Activated naive CD8-positive, alpha-beta T cell treated with anti-CD3 and anti-CD28 coated beads, Interleukin-2, amount 10 ng/mL, durations not matched to agents 7 days and 5 days (primary cell): ENCODE measurements at places on chromosomes 3 and 15.

DNA sequence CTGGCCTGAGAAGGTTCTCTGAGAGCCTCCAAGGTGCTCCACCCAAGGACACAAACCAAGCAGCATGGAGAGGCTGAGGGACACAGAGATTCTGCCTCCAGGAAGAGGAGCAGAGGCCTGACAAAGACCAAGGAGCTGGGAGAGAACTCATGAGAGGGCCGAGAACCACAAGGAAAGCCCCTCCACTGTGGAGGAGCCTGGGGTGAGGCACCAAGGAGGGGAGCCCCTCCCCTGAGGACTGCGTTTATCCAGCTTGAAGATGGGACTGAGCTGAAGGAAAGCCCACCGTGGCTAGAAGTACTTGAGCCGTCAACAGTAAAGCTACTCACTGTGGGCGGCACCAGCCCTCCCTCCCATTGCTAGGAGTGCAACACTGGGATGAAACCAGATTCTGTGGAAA, 63.1 kb upstream of the MEF2A start:
- DNase-seq, result no peak

- no peak for DNase-seq
Measured at GRCh38 chr15:87804451-87804850, 452.1 kb downstream of the NTRK3 start.

- peak; percentile 34 for DNase-seq
Measured at GRCh38 chr3:30354513-30354912, 251.9 kb upstream of the TGFBR2 start.

DNA sequence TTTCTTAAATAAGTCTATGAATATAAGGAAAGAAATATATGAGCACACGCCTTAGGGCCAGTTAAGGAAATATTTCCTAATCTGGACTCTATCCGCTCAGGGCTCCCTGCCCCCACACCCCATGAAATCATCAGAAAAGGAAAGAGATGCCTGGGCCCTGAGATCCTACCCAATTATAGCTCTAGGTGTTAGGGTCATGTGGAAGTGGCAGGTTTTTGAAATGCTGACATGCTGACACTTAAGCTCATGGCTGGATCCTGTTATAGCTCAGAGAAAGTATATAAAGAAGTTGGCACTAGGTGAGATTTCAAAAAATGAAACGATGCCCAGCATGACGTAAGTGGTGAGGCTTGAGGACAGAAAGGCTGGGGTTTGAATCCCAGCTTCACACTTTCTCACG, 43.5 kb upstream of the AKAP13 start:
- DNase-seq, result no peak

GRCh38 chr15:91537856-91538255, 315.7 kb upstream of the SLCO3A1 start:
- no peak for DNase-seq

GRCh38 chr3:62604298-62604697, 230.9 kb upstream of the FEZF2 start:
- no peak for DNase-seq
